Activated T-helper 17 cell treated with anti-CD3 and anti-CD28 coated beads, Interleukin-2, amount 50 U/mL, for 72 hours (primary cell): ENCODE measurements at places on chromosomes 7 and 10. TPM values are rescaled to one million over a fixed set of nuclear protein-coding genes. Genes with fewer than 3 reads are reported as not detected.

GRCh38 chr10:12018438-12019282, 23.9 kb downstream of the UPF2 start:
- ATAC-seq, result no peak

GRCh38 chr7:101177644-101178043, 2.4 kb downstream of the NAT16 start:
- no peak for ATAC-seq

DNA sequence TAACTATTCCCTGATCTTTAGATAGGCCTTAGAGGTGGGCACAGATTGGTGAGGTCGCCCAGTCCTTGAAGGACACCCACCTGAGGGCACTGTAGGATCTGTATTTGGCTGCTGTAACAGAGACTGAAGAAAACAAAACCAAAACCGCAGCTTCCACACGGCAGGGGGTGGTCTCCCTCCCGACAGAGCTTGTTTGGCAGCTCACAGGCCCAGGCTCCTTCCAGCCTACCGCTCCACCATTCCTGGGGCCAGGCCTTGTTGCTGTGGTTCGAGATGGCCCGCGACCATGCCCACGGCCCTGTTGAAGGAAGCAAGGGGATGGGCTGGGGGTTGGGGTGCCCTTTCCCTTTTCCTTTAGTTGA, 30.4 kb downstream of the ZNF783 start:
- no peak for ATAC-seq

DNA sequence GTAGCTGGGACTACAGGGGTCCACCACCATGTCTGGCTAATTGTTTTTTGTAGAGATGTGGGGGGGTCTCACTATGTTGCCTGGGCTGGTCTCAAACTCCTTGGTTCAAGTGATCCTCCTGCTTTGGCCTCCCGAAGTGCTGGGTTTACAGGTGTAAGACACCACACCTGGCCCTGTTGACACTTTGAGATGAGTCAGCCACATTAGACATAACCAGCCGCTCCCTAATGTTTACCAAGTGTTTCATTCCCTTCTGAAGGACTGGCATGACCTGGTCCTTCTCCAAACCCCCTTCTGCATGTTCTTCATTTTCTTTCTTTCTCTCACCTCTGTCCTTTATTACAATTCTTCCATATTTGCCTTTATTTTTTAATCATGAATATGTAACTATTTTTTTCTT, 67.8 kb downstream of the TAF3 start:
- ATAC-seq, result no peak

DNA sequence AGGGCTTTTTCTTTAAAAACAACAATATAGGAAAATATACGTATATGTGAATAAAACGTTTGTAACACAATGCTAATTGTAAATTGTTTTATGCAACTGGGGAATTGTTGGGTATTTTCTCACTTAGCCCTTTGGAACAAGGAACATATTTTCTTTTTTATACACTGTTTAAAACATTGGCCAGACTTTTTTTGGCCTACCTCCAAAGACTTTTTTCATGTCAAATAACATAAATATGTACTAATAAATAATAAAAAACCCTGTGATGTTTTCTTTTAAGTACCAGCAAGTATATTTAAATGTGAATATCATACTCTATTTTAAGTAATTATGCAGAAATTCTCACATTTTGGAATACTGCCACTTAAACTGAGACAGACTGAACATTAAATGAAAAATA, 15.7 kb downstream of the TMEM106B start:
- ATAC-seq, result no peak

DNA sequence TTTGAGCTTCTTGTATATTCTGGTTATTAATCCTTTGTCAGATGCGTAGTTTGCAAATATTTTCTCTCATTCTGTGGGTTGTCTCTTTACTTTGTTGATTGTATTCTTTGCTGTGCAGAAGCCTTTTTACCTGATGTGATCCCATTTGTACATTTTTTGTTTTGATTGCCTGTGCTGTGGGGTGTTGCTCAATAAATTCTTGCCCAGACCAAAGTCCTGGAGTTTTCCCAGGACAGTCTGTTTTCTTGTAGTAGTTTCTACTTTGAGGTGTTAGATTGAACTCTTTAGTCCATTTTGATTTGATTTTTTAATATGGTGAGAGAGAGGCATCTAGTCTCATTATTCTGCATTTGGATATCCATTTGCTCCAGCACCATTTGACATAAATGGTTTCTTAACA, 588.7 kb upstream of the MBL2 start:
- no peak for ATAC-seq

- ATAC-seq, result no peak
Measured at GRCh38 chr10:12510984-12511383, 161.6 kb downstream of the CAMK1D start.

DNA sequence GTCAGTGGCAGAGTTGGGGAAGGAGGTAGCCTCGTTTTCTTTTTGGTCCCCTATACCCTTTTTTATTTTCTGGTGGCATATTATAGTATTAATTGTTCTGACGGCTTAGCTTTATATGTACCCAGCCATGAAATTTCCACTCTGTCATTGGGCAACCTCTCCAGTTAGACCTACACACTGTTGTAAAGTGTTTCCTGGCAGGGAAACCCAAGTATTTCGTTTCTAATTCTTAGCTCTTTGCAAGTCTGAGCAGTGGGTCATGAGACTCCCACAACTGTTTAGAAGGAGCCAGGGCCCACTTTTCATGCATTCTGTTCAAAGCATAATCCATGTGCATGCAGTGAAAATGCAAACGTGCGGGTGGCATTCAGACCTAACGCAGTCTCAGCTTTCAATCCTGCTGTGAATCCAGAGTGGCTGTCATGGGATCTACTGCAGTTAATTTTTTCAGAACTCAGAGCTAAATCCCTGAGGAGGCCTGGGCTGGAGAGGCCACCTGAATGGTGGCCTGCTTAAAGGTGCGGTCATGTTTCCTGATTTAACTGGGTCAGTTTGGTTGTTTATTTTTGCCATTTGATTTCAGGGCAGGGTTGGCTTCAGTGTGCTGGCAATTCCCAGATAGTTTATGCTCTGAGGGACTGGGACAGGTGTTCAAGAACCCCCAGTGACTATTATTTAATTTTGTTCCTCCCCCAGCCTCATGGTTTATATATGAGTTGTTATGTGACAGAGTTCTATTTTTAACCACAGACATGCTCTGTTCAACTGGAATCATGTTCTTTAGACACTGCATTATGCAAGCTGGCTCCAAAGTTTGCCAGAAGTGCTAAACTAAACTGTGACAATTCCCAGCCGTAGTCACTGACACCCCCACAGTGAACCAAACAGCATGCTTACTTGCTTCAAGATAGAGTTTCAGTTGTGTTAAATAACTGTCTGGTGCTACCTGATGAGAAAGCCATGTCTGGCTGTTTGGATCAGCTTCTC, 27.4 kb upstream of the SYPL1 start:
- ATAC-seq, result no peak

The ZC3HAV1 gene
- total RNA-seq, result 150 TPM
